ENCODE measurements at places on chromosomes 4 and X.

DNA sequence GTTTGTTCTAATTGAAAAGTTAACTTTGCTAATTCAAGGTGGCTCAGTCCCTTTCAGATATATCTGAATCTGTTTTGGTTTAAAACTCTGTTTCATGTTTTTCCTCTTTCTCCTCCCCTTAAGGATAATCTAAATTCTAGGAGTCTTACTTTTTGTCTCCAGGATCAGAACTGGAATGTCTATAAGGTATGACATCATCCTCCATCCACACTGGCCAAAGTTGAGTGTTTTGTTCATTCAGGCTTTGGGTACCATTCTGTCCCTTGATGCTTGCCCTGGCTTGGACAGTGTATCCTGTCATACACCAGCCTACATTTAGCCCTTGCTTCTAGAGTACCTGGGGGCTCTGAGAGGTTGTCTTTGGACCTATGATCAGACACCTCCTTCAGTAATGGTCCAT is 56.8 kb upstream of the ANTXR2 start:
- no peak for DNase-seq

GRCh38 chrX:22086003-22086402 is 53.9 kb downstream of the PHEX start:
- DNase-seq = no peak

DNA sequence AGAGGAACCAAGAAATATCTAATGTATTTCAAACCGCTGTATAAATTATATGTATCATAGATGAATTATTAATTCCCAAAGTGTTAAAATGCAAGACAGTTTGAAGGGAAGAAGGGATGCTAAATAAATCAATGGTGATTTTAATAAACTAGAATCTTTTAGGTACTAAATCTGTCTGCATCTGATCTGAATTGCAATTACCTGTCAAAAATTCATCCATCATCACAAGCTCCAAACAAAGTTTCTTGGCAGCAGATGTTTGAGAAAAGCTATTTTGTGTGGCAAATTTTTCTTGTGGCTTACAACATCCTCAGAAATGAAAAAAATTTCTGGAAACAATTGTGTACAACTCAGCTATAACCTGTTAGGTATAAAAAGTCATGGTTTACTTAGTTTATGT is 816.0 kb upstream of the NDST4 start:
- DNase-seq = no peak

DNA sequence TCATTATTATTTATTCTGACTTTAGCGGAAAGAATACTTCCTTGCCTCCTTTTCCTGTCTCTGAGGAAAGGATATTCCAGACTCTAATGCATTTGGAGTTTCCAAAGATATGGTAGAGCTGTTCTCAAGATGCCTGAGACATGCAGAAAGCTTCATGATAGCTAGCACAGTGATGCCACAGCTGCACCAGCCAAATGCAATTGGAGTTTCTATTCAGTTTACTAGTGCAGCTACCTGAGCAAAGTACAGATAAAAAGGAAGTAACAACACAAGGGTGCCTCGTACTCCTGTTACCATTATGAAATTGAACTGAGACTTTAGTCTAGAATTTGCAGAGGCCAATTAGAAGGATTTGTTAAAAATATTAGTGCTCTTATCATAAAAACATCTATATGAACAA is 57.5 kb upstream of the PARM1 start:
- DNase-seq = no peak

- DNase-seq = no peak
These were observed 11.2 kb upstream of the ZCCHC13 start for GRCh38 chrX:74292808-74293123.

- DNase-seq = no peak
These were observed 4.6 kb downstream of the SUV39H1 start for GRCh38 chrX:48700951-48701653.

DNA sequence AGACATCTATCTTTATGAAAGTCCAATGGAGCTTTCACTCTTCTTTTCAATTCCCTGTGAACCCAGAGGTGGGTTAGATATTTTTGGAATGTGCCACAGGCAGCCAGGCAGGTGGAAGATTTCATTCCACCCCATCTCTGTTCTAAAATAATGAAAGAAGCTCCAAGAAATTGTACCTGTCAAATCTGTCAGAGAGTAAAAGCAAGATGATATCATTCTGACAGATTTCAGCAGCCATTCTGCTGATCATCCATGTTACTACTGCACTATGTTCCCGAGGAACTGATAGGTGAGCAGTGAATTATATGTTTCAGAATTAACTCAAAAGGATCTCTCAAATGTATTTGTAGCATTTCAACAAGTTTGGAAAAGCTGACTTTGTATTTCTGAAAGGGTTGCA is 339.5 kb upstream of the SPANXN4 start:
- DNase-seq = no peak

DNA sequence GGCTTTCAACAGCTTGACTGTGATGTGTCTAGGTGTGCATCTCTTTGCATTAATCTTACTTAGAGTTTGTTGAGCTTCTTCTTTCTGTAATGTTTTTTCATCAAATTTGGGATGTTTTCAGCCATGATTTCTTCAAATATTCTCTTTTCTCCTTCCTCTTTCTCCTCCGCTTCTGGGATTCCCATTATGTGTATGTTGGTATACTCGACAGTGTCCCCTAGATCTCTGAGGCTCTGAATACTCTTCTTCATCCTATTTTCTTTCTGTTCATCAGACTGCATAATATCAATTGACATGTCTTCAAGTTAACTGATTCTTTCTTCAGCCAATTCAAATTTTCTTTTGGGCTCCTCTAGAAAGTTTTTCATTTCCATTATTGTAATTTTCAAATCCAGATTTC is 25.9 kb downstream of the STPG2 start:
- DNase-seq = no peak
